ENCODE measurements at places on chromosomes 4 and X.
A peak's percentile ranks its signal among the peaks of the same experiment; 100 is the strongest.

- DNase-seq, result no peak
Measured at GRCh38 chr4:87046121-87046551, 111.3 kb downstream of the AFF1 start.

GRCh38 chr4:29559286-29559685, 1160.9 kb upstream of the PCDH7 start:
- DNase-seq, result no peak

DNA sequence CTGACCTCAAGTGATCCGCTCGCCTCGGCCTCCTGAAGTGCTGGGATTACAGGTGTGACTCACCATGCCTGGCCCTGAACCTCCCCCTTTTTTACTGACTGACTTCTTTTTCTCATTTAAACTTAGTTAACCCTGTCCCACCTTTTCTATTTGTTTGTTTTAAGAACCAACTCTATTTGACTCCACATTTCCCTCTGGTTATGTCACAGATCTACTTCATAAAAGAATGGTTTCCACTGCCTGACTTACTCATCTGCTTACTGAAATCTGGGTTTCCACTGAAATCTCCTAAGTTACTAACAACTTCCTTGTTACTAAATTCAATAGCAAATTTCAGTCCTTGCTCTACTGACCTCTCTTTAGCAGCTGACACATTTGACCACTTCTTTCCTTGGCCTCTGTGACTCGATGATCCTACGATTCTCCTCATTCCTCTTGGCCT, 28.0 kb upstream of the NSUN7 start:
- DNase-seq, result no peak

GRCh38 chr4:10582059-10582686, 102.4 kb downstream of the CLNK start:
- DNase-seq, result peak; percentile 0

- no peak for DNase-seq
Measured at GRCh38 chr4:160141206-160141605, 1038.3 kb downstream of the RAPGEF2 start.

- no peak for DNase-seq
Measured at GRCh38 chrX:16705370-16705769, 7.1 kb downstream of the CTPS2 start.

DNA sequence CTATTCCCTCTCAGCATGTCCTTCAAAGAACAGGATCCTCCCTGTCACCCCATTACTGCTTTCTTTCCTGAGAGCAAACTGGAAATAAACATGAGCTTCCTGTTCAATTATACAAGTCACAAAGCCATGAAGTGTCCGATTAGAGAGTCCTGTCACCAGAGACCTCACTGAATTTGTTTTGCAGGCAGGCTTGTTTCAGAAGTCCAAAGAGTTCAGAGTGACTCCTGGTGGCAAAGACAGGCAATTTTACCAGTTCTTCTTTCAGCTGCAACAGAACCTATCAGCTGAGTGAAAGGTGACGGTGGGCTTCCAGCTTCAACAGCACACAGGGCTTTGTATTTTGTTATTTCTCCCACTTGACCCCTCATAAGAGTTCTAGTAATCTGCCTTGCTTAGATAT, 6.4 kb downstream of the ELK1 start:
- DNase-seq, result no peak

DNA sequence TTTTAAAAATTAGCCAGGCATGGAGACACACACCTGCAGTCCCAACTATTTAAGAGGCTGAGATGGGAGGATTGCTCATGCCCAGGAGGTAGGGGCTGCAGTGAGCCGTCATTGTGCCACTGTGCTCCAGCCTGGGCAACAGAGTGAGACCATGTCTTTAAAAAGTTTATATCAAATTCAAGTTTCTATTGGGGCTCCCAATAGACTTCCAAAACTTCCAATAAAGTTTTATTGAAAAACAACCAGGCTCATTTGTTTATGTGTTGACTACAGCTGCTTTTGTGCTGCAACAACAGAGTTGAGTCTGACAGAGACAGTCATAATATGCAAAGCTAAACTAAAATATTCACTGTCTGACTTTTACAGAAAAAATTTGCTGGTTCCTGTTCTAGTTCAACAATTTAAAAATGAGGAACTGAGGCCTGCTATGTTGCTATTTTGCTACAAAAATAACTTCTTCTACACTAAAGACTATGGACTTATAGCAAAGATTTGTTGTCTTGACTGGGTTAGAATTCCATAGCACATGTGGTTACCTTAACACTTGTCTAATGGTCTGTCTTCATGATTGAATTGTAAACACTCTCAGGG, 63.3 kb upstream of the RELL1 start:
- DNase-seq, result no peak

GRCh38 chr4:56050625-56051024, 101.9 kb downstream of the CEP135 start:
- DNase-seq, result no peak

GRCh38 chrX:47209508-47210238, 8.8 kb upstream of the CDK16 start:
- DNase-seq, result no peak

- no peak for DNase-seq
Measured at GRCh38 chr4:7565483-7565882, 130.8 kb upstream of the PSAPL1 start.

DNA sequence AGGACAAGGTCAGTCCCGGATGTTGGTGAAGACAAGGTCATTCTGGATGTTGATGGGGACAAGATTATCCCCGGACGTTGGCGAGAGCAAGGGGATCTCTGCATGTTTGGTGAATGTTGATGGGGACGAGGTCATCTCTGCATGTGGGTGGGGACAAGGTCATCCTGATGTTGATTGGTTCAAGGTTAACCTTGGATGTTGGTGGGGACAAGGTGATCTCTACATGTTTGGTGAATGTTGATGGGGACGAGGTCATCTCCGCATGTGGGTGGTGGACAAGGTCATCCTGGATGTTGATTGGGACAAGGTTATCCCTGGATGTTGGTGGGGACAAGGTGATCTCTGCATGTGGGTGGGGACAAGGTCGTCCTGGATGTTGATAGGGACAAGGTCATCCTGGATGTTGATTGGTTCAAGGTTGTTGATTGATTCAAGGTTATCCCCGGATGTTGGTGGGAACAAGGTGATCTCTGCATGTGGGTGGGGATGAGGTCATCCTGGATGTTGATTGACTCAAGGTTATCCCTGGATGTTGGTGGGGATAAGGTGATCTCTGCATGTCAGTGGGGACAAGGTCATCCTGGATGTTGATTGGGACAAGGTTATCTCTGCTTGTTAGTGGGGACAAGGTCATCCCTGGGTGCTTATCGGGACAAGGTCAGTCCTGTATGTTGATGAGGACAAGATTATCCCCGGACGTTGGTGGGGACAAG, 28.8 kb upstream of the PLCXD1 start:
- DNase-seq, result no peak

DNA sequence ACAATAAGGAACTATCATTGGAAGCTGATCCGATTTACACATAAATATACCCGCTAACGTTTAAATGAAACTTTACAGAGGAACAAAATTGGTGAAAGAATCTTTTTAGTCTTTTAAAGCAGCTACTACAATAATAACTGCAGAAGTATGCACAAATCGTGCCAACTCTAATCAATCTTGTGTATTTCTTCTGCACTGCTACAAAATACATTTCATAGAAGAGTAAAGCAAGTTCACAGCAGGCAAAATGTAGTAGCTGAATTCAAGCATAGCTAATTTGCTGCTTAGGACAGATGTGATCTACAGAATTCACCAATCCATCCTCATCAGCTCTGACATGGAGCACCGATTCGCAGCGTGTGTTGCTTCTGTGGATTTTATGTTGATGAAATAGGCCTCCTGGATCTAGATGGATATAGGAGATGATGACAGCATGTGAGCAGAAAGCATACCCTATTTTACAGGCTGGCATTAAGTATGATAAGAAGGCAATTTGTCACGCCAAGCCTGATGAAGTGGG, 367.3 kb upstream of the FGF13 start:
- no peak for DNase-seq

- DNase-seq, result no peak
Measured at GRCh38 chr4:160831165-160831922, 1332.5 kb downstream of the FSTL5 start.

DNA sequence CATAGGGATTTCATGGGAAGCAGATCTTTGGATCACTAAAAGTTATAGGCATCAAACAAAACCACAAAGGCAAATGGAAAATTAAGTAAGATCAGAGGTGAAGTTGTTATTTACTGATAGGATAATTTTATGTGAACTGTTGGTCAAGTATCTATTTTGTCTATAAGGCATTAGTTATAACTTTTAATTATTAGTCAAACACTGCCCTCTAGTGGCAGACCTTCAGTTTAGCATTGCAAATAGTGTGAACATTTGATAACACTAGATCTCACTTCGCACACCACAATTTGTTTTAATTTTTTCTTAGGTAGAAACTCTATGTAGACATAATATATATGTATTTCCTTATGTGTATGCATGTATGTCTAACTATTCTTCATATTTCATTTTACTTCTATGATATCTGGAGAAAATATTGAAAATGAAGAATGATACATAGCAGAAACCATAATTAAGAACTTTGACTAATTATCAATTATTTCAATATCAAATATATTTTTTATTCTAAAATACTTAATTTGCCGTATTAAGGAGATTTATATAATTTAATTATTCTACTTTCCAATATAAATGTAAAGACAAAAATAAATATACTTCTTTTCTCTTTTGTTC, 214.5 kb upstream of the TACR3 start:
- DNase-seq, result peak; percentile 42

GRCh38 chr4:109547394-109547793, 12.7 kb upstream of the MCUB start:
- no peak for DNase-seq

- no peak for DNase-seq
Measured at GRCh38 chr4:182560358-182560757, 317.2 kb downstream of the TENM3 start.

All from NCI-H1436 (cell line).